ENCODE measurements at places on chromosomes 3 and 15.

- DNase-seq = no peak
Measured at GRCh38 chr3:119380697-119381096, 82.7 kb downstream of the TMEM39A start.

GRCh38 chr15:78034495-78035191 is 42.9 kb downstream of the TBC1D2B start:
- DNase-seq = no peak

- no peak for DNase-seq
Measured at GRCh38 chr3:73611176-73611575, 13.6 kb downstream of the PDZRN3 start.

GRCh38 chr3:38493031-38493430 is 3.1 kb upstream of the EXOG start:
- DNase-seq = no peak

- DNase-seq = no peak
Measured at GRCh38 chr3:38837358-38837757, 21.3 kb upstream of the SCN10A start.

DNA sequence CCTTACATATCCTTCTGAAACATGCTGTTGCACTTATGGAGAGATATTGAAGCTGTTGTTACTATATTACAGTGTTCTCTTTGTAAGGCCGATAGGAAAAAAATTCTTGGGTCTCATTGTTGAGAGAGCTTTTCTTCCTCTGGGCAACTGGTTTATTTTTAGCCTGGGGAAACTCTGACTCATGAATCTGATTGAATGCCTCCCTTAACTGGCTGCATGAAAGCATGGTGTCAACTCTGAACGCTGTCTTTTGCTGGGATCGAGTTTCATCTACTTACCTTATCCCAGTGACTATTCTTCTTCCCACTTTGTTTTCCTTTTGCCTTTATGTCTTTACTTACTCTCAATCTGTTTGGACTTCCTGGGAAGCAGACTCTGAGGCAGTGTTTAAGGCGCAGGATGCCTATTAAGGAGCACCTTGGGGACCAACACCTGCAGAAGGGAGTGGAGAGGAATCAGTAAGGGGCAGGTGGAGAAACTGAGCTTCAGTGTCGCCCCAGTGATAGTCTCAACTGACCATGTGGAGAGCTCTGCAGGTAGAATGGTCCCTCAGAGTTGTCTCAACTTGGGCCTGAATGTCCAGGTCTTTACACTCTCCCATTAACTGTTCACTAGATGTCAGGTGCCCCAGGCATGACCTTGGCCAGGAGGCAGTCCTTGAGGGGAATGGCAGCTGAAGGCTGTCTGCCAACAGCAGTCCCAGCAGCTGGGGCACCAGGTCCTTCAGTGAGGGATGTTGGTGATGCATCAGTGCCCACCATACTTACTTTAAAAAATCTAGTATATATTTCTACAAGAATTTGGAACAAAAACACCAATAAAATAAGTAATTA is 88.9 kb upstream of the CCNL1 start:
- no peak for DNase-seq

DNA sequence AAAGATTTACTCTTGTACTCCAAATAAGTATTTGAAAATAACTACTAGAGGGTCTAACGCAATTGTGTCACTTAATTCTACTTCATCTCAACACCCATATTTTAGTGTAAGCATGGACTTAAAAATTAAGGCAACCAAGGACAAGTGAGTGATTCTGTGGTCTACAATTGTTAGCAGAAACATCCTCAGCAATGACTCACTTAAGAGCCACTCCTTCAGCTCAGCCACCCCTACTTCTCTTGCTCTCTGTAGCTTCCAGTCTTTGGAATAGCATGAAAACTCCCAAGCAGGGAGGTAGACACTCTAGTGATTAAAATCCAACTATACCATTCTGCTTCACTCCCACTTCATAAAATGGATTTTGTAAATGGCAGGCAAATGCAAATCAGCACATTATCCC is 116.0 kb upstream of the LRRN1 start:
- no peak for DNase-seq

GRCh38 chr15:28955993-28956421 is 70.2 kb downstream of the APBA2 start:
- no peak for DNase-seq

- no peak for DNase-seq
Measured at GRCh38 chr3:190169877-190170276, 49.2 kb upstream of the P3H2 start.

GRCh38 chr15:62066663-62067447 is at the start of gene C2CD4A:
Gene C2CD4A (plus strand): TSS chr15:62066977. CDS start chr15:62067614, 637 bp downstream.
- DNase-seq = no peak

DNA sequence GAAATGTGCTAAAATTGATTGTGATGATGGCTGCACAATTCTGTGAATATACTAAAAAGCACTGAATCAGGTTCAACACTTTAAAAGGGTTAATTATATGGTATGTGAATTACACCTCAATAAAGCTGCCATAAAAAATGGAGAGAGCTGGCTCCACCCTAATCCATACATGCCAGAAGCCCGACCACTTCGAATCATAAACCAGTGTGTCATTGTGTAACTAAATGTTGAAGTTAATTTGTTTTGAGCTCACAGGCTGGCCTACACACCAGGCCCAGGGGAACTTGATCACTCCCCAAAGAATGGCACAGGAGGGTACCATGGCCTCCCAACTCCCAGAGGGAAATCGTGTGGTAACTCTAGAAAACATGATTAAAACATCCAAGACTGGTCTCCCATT is 14.0 kb downstream of the PLCD1 start:
- DNase-seq = no peak

GRCh38 chr15:61038387-61038786 is 190.7 kb downstream of the RORA start:
- no peak for DNase-seq

DNA sequence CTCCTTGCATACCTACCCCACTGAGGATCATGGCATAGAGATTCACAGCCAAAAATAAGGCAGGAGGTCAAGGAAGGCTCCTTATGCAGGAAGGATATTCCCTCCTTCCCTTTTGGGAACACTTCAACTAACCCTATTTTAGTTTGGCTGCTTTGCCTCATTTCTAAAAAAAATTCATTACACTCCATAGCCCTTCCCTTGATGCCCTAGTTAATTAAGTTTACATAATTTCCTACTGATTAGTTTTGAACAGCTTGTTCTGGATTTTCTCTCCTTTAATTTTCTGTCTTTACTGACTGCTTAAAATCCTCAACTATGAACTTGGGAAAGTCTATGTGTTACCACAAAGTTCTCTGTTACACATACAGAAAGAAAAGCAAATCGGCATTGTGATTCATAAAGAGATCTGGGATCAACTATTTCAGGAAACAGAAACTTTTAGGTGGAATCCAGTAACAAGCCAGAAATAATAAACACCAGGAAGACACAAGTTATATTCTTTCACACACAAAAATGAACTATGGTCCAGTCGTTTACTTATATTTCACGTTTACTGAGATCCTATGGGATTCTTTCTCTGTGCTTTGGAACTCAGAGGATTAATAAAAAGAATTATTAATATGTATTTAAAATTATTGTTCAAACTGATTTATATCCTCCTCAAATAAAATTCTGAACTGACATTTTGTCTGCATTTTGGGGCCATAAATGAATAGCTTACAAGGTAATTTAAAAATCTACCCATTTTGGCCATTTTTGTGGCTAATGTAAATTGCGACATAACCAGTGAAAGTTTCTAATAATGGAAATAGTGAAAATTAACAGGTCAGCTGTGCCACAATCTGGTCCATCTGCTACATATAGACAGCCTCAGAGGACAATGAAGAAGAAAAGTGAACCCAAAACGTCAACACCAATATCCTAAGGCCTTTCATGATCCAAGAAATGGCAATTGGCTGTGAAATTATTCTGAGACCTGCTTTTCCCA is 113.8 kb downstream of the FRMD5 start:
- DNase-seq = no peak

DNA sequence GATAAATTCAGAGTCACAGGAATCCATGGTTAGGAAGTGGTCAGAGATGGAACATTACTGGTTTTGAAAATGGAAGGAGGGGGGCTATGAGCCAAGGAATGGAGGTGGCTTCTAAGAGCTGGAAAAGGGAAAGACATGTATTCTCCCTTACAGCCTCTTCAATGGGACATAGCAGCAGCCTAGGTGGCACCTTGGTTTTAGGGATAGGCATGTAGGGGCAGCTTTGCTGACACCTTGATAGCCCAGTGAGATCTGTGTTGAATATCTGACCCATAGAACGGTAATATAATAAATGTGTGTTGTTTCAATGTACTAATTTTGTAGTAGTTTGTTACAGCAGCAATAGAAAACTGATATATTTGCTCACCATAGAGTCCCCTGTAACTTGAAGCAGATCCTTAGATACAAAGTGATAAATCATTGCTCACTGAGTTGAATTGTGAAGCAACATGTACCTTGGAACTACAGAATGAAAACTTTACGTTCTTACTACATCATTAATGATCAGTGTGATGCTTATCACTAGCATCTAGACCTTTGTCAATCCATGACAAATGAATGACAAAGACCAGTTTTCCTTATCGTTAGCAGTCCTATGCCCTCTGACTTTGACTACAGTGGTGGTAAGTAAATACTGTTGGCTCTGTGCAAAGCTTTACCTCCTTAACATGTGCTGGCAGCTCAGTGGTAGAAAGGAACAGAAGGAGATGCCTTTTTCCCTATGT is 53.8 kb downstream of the TMEM45A start:
- DNase-seq = no peak

GRCh38 chr3:142445816-142446254 is 2.0 kb downstream of the XRN1 start:
- no peak for DNase-seq

DNA sequence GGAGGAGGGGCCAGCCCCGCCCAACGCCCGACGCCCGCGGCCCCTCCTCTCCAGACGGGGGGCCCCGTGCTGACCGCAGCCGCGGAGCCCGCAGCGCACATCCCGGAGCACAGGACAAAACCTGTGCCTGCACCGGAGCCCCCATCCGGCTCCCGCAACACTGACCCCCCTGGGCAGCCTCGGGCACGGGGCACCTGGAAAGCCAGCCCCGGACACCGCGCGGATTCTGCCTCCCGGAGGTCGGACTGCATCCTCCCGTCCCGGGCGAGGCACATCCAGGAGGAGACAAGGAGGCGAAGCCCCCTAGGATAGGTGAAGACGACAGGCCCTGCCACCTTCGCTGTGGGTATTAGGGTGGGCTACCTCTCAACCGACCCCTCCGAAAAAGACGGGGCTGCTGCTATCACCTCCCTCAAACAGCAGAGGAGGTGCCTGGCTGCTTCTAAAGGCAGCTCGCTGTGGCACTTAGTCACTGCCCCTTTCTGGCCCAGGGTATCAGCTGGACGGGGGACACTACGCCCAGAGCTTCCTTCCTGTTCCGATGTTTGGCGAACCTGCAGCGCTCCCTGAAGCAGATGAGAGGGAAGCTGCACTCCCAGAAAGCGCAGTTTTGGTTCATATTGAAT is 10.6 kb downstream of the XXYLT1 start:
- DNase-seq = no peak

DNA sequence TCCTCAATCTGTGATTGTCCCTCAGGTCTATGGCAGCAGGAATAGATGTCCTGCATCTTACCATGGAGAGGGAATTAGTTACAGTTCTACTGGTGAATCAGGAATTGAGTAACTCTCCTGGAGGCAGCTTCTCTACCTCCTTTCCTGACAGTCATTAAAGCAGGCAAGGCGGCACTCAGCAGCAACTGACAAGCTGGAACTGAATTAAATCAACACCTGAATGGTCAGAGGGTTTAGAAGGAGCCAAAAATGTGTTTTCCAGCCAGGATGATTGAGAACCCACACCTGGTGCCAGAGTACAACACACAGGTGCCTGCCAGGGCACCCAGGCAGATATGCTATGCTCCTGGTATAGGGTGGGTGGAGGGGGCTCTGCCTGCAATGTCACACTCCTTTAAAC is 43.1 kb upstream of the TIPARP start:
- no peak for DNase-seq

- no peak for DNase-seq
Measured at GRCh38 chr3:49006408-49007067, 653 bp upstream of the WDR6 start.

- no peak for DNase-seq
Measured at GRCh38 chr3:16868513-16868912, 16.2 kb upstream of the PLCL2 start.

DNA sequence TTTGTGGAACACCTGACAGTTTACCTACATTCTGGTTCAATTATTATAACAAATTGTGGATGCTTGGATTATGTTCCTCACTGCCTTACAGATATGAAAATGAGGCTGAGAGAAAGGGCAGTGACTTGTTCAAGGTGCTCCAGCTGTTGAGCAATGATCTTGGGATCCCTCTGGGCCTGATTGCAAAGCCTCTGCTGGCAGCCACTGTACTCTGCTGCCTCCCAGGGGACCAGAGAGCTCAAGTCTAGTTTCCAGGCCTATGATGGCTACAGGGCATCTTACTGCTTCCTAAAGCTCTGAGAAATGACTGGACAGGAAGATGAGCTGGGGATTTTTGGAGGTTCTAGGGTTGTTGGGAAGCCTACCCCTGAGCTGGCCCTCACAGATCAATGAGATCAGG is 2.3 kb upstream of the SHC4 start:
- DNase-seq = no peak

DNA sequence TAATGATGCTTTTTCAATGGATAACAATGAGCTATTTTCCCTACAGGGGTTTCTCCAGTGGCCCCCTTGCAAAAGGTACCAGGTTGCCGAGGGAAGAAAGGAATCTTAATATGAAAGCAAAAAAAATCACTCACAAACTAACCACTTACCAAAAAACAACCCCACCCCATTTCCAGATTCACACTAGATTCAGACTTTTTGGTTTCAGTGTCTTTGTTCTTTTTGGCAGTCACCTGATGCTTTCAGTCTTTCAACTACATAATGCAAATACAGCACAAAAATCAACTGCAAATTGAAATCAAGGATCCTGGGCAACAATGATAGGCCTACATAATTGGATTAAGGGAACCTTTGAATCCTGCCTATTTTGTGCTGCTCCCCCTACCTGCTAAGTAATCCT is 71.1 kb upstream of the RAP2B start:
- no peak for DNase-seq

- DNase-seq = no peak
Measured at GRCh38 chr15:92415639-92416297, 22.1 kb downstream of the ST8SIA2 start.

DNA sequence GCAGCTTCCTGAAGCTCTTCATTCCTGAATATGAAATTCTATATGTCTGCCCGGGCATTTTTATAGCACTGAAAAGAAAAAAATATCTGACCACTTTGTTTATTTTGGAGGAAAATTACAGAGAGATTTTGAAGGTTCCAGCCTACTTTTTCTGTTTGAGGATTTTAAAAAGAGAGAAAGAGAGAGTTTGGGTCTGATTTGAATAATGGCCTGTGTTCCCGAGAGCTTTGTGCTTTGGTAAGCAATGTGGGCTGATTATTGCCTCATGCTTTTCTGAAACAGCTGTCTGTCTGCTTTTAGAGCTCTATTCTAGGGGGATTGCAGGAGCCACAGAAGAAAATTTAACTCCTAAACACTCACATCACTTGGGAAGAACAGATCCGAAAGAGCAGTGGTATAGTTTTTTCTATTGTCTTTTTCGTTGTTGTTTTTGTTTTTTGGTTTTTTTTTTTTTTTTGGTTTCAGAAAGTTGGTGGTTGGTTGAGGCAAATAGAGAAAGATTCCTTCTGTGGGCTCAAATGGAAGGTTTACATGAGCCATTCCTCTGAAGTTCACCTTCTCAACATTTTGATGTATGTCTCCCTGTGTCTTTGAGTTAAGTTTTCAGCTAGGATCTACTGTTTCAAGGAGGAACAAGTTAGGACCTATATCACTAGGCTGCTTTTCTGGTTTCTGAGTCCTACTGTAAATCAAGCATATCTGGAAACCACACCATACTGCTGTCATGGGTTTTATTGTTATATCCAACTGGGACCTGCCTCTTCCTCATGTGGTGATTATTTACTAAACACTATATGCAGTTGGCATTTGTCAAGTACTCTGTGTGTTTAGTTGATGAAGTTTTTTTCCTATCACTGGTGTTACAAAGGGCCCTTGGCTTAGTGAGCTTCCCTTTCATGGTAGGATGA is 178.9 kb downstream of the KCNMB2 start:
- no peak for DNase-seq
